Central memory CD4-positive, alpha-beta T cell (primary cell): ENCODE measurements at places on chromosomes 6 and 20.

- DNase-seq: no peak
These were observed 110.5 kb upstream of the CARMIL1 start for GRCh38 chr6:25168637-25169036.

DNA sequence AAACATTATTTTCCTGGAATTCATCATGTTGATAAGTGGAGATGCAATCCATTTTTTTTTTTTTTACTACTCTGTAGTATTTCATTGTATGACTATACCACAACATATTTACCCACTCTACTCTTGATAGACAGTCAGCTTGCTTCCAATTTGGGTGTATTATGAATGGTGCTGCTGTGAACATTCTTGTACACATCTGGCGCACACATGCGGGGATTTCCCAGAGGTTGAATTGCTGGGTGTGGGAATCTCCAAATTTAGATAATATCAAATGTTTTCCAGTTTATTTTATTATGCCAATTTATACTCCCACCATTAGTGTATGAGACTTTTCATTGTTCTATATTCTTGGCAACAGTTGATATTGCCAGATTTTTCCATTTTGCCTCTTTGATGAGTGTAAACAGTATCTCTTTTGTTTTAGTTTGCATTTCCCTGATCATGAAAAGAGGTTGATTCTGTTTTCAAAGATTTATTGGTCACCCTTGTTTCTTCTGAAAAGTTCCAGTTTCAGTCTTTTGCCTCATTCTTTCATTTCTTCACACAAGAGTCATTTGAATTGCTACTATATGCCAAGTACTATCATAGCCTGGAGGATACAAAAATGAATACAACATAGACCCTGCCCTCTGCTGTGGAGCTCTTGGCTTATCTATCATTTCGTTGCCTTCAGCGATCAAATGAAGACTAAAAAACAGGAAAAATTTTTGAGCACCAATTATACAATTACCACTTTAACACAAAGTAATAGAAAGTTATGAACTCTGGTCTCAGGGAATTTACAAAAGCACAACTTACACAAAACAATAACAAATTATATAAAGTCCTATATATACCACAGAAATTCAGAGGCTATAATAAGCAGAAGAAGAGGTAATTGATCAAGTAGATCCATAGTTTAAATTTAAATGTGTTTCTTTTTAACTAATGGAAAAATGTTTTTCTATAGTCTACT, 17.1 kb upstream of the NCOA7 start:
- DNase-seq: no peak

GRCh38 chr6:1595271-1596087, 14.2 kb upstream of the FOXC1 start:
- DNase-seq: no peak

DNA sequence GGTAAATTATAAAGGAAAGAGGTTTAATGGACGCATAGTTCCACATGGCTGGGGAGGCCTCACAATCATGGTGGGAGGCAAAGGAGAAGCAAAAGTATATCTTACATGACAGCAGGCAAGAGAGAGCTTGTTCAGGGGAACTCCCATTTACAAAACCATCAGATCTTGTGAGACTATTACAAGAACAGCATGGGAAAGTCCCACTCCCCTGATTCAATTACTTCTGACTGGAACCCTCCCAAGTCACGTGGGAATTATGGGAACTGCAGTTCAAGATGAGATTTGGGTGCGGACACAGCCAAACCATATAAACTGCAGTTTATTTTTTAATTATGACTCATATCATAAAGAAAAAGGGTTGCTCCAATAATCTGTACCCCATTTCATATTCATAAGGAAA, 22.3 kb upstream of the HLA-DQA2 start:
- no peak for DNase-seq

GRCh38 chr6:47654255-47654654, 44.1 kb upstream of the ADGRF4 start:
- DNase-seq: no peak

DNA sequence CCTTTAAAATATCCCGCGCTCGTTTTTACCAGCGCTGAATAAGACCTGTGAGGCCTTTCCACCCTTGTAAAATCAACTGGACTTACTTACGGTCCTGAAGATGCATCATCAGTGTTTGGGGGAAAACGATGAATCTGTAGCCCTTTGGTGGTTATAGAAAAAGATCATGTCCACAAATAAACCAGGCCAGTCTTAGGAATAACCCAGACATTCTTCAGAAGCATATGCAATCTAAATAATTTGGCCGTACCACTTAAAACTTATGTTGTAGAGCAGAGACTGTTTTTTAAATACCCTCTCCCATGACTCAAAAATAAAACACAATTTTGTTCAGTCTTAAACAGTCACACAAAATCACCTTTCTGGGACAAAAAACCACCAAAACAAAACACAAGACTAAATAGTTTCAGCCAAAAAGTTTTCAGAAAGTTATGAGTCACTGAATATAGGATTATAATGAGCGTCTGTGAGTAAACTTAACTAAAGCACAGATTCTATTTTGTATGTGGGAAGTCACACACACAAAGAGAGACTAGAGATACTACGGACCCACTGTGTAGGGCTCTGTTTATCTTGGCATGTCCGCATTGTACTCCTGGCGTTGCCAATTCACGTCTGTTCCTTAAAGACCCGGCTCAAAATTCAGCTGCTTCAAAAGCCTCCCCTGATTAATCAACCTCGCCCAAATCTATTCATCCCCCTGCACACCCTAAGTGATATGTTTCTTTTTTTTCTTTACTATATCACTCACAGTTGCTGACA, 26.5 kb upstream of the SMOC2 start:
- DNase-seq: no peak

DNA sequence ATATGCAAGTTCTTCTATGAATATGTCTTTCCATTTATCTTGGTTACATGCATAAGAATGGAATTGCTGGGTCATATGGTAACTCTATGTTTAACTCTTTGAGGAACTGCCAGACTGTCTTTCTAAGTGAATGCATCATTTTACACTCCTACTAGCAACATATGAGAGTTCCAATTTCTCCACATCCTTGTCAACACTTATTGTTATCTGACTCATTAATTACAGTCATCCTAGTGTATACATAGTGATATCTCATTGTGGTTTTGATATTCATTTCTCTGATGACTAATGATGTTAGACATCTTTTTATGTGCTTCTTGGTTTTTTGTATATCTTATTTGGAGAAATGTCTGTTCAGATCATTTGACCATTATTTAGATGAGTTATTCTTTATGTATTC, 96.7 kb upstream of the LAMP5 start:
- DNase-seq: no peak

GRCh38 chr6:19866985-19867627, 29.9 kb downstream of the ID4 start:
- no peak for DNase-seq

DNA sequence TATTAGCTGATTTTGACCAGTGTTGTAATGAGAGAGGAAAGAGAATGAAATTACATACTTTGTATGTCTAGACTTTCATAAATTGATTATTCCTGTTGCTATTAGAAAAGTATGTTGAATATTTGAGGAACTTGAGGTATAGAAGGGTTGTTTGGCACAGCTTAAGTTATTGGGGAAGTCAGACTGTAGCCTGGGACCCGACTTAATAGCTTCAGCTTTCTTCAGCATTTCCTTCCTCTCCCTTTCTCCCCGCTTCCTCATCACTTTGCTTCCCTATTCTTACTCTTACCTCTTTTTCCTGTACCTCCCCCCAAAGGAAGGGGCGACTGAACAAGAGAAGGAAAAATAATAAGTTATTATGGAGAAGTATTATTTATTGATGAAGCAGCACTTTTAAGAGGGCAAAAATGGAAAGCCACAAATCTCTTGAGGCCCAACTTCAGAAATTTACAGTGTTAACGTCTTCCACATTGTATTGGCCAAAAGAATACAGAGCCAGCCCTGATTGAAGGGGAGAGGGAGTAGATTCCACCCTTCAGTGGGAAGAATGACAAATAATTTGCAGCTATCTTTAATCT, 7.4 kb downstream of the SENP6 start:
- DNase-seq: no peak

GRCh38 chr20:44800391-44801046, 9.8 kb downstream of the RIMS4 start:
- DNase-seq: no peak

DNA sequence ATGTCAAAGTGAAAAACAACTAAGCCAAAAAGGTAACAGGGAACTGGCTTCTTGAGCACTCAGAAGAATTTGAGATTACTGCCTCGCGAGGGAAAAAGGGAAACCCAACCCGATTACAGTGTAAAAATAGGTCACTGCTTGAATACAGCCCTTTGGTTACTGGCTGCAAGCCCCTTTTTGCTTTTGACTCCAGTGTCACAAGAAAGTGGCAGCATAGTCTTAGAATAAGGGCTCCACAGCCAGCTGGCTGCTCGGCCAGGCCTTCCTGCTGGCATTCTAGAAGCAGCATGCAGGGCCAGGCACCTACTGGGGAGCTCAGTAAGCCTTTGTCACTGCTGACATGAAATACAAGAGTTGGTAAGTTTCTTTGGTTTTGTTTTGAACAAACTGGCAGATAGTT, 83.0 kb downstream of the ZHX3 start:
- no peak for DNase-seq

GRCh38 chr6:42090819-42091717, 40.7 kb downstream of the TAF8 start:
- DNase-seq: no peak

DNA sequence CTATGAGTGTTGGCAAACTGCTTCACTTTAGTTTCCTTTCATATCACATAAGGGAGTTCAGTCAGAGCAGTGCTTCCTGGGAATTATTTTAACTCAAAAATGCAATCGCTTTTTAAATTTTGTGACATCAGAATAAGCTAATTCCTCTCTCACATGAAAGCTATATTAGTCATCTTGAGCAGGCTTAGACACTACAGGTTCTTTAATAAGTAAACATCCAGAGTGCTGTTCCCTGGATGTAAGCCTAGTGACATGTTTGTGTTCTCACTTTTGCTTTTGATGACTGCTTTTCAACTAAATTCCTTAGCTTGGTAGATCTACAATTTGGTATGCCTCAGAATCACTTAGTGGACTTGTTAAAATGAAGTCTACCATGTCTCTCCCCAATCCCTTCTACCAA, 252.7 kb upstream of the POU3F2 start:
- no peak for DNase-seq

GRCh38 chr6:89750338-89750737, 69.3 kb downstream of the MDN1 start:
- DNase-seq: no peak

DNA sequence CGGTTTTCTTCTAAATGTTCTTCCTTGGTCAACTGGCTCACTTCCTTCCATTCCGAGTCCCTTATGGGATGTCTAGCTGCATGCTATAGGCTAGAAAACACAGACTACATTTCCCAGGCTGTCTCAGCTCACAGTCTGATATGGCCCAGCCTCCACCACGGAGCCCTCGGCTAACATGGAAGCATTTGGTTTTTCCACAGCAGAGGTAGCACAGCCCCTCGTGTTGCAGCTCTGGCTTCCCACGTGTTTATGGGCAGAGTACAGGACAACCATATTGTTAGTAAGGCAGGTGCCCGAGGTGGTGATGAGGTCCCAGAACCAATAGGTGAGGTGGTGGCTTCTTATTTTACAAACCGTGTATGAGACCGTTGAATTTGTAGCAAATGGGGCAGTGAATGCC, 8.7 kb downstream of the GPLD1 start:
- no peak for DNase-seq

DNA sequence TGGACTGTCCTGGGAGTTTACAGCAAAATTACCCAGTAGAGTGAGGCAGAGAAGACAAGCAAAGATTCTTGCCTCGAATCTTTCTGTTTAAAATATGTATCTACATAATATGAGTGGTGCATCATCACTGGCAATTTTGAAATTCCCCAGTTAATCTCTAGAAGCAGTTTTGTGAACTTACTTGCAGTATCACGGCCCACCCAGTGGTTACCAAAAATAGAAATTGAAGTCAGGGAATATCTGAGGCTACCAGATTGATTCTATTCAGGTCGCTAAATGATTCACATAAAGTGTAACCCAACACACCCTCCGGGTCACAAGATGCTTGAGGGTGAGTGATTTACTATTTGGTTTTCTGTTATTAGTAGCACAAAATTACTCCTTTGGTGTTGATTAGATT, 111.9 kb downstream of the PPP1R14C start:
- no peak for DNase-seq

DNA sequence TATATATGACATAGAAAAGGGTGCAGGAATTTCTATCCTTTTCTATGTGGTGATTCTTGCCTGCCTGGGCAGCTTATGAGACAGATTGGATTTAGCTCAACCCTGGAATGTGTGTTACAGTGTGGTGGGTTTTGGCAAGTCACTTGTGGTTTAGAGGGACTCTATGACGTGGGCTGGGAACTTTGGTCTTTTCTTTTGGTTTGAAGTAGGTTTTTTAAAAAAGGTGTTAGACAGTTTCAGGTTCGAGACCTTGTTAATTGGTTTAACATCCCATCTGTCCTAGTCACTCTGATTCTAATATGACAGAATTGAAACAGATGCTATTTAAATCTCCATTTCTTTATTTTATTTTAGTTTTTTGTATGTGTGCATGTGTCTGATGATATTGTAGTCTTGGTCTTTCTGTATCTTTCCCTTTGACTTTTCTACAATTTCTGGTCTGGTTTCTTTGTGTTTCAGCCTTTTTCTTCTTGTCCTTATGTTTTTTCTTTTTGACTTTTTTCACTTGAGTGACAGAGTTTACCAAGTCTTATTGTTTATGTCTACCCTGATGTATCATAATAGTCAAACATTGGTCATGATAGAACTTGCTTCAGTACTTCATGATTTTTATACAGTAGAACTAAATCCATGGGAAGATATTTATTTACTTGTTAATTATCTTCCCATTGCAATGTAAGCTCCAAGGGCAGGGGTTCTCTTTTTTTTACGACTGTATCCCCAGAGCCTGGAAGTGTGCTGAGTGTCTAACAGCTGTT, 174.3 kb downstream of the CDKAL1 start:
- DNase-seq: peak; percentile 6

DNA sequence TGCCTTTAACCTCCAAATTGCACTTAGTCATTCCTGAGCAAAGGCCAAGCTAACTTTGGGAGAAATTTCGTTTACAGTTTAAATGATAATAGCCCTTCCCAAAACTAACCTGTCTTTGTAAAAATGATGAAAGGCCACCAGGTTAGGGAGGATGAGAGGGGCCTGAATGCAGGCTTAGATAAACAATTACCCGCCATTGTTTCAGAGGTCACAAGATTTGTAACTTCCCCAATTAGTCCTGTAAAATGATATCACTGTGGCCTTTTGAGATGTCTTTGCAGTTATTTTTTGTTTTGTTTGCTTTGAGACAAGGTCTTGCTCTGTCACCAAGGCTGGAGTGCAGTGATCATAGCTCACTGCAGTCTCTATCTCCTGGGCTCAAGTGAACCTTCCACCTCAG, 26.3 kb downstream of the GNL1 start:
- no peak for DNase-seq

DNA sequence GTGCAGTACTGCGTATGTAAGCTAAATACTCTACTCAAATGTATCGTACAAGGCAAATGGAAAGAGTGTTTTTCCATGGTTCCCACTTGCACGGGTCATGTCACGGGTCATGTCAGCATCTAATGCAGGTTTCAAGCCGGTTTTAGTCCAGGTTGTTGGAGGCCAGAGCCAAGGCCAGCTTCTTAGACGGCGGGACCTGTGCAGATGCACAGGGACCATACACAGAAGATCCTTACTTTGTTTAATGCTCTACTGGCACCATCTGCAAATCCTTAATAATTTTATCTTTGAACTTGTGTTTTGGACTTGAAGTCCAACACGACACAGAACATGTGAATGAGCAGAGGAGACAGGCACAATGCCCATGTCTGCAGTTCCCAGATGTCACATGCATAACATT, 42.7 kb downstream of the SOD2 start:
- no peak for DNase-seq
